ENCODE measurements at places on chromosomes 16 and 17.

DNA sequence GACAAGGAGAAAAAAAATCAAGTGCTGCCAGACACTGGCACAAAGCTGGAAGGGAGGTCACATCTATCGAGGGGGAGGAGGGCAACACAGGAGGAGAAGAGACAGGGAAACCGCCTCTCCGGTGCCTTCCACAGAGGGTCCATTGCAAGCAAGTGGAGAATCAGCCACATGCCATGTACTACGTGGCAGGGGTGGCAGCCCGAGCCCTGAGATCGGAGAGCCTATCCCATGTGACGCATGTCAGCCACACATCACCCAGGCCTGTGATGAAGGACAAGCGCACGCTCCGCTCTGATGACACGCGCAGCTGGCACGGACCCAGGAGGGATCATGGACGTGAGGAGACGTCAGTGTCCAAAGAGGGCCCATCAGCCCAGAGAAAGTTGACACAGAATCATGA lies 30.1 kb downstream of the ADCY9 start:
- DNase-seq = no peak

DNA sequence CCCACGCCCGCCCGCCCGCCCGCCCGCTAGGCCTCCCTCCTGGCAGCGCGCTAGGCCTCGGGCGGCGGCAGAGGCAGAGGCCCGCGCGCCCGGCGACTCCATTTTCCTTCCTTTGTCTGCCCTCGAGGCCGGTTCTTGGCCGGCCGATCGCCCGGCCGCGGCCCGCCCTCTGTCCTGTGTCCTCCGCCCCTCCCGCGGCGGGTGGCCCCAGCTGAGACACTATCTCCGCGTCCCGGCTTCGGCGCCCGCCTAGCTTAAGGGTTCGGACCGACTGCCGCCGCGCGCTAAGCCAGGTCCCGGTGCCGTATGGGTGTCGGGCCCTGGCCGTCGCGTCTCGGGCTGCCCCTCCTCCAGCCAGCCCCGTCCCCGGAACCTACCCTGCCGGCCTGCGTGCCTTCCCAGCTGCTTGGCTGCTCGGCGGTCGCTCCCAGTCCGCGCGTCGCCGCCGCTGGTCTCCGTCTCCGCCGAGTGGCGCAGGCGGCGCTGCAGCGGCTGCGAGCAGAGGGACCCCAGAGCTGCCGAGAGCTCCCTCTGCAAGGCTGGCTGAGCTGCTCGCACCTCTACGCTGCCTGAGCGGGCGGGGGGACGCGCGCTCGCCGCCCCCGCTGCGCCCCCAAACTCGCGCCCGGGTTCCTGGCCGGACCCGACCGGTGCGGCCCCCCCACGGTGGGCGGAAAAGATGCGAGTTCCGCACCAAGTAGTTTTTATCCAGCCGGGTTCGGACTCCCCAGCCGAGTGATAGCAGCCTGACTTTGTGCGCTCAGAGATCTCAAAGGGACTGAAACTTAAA lies 787 bp downstream of the CTCF start:
- DNase-seq = peak; percentile 61

- DNase-seq = no peak
Measured at GRCh38 chr16:66337463-66338188, 28.9 kb upstream of the CDH5 start.

GRCh38 chr16:27982184-27982583 lies 81.3 kb downstream of the GSG1L start:
- DNase-seq = no peak

- no peak for DNase-seq
Measured at GRCh38 chr17:18378205-18378505, 577 bp downstream of the EVPLL start.

DNA sequence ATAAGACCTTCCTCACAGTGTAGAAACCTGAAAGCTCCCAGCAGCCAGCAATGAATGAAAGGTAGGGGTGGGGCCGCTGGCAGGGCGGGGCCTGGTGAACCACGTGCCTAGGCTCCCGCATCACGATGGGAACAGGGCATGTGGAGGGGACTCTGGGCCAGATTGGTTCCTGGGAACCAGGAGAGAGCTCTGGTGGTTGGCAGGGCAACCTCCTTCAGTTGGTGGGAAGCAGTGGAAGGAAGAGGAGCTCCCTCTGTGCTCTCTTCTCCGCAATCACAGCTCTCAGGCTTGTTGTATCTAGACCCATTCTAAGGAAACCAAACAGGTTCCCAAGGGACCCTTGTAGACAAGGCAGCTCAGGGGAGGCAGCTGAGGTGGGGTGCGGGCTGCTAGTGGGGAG lies 10.5 kb downstream of the GGA2 start:
- no peak for DNase-seq

DNA sequence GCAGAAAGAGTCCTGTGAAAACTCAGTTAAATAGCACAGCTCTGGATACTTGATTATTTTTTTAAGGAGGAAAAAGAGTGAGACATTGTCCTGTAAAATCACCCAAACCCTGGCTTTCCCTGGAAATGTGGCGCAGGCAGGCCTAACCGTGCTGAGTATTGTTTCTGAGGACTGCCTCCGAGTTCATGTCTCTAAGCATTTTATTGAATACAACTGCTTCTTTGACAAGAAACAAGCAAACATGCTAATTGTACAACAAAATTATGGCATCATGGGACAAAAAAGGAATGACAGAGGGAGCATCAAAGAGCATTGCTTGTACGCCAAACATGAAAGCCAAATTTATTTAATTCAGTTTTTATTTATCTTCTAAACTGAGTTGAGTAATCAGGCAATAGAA lies 64.5 kb upstream of the HSBP1 start:
- no peak for DNase-seq
